ENCODE measurements at places on chromosomes 12 and 14. TPM values are rescaled to one million over a fixed set of nuclear protein-coding genes. Genes with fewer than 3 reads are reported as not detected.

DNA sequence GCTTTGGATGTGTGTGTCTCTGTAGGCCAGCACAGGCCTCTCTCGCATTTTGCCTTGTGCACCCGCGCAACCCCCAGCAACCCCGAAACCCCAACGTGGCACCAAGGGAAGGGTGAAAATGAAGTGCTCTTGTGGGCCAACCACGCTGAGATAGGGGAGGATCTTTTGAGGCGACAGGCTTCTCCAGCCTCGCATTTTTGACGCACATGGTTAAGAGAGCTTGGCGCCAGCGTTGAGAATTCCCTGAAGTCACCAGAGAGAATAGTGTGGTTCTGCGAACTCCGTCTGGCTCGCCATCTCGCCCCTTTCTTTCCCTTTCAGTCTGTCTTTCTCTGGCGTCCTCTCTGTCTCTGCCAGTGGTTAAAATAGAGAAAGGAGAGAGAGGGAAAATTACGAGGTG lies 1.9 kb upstream of the TBX3 start:
- H3K4me3 ChIP-seq: no peak overlapping the region
- peaks cover 22% of the 10 kb centered on the region for H3K27me3 ChIP-seq
- H3K36me3 ChIP-seq: no peaks in the 10 kb centered on the region
- H3K27ac ChIP-seq: peak overlapping the region; percentile 94

- H3K27ac ChIP-seq: no peak overlapping the region
- peaks cover 14% of the 10 kb centered on the region for H3K4me1 ChIP-seq
- no peak for DNase-seq
These were observed 120.5 kb downstream of the KCNMB4 start for GRCh38 chr12:70486588-70486987.

MDM2 gene
- 100.0 TPM for total RNA-seq

GRCh38 chr14:98474900-98475299 lies 797.1 kb downstream of the BCL11B start:
- H3K36me3 ChIP-seq: no peaks in the 10 kb centered on the region
- H3K4me3 ChIP-seq: no peak overlapping the region
- no peaks in the 10 kb centered on the region for H3K4me1 ChIP-seq
- no peaks in the 10 kb centered on the region for H3K27me3 ChIP-seq
- H3K27ac ChIP-seq: no peak overlapping the region
- DNase-seq: no peak

DNA sequence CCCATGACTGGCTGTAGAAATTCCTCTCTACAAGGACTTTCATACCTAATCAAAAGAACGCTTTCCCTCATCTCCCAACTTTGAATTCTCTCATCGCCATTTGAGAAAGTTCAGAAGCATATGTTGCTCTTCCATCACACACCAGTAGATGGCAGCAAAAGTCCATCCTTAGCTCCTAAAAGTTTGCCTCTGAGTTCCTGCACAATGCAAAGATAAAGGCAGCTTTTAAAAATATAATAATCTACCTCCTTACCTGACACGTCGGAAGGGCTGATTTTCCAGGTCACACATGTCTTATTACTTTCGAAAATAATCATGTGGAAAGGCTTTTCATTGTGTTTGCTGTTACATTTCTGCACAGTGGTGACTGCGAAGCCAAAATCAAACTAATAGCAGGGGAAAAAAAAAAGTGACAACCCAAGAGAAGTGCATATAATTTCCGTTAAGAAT lies 456.7 kb upstream of the SEL1L start:
- H3K4me1 ChIP-seq: no peaks in the 10 kb centered on the region
- H3K27ac ChIP-seq: no peak overlapping the region

Measured in upper lobe of left lung (tissue), 6 donors.